ENCODE measurements at places on chromosomes 12 and 14.
A peak's percentile ranks its signal among the peaks of the same experiment; 100 is the strongest.

DNA sequence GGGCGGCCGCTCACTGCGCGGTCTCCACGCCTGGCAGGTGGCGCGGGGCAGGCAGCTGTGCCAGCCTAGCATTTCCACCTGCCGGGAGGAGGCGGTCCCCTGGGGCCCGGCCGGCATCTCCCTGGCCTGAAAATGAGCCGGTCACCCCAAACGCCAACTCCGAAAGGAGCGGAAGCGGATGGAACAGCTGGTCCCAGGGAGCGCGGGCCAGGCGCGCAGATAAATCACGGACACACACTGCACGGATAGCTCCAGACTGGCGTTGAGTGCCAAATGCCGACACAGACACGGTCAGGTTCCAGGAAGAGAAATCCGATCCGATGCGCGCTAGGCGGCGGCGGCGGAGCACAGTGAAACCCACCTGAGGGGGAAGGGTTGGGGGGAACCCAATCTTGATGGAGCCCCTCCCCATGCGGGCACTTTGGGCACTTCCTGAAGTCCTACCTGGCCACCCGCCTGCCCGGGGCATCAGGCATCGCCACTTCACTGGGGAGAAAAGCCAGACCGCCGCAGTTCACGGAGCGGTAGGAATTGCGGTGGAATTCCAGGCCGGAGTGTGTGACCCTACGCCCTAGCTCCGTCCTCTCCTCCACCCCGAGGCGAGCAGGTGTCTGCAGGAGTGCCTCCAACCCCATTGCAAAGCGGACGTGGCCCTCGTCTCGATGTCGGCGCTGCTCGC, 624 bp upstream of the PLEKHD1 start:
- peak; percentile 68 for DNase-seq

DNA sequence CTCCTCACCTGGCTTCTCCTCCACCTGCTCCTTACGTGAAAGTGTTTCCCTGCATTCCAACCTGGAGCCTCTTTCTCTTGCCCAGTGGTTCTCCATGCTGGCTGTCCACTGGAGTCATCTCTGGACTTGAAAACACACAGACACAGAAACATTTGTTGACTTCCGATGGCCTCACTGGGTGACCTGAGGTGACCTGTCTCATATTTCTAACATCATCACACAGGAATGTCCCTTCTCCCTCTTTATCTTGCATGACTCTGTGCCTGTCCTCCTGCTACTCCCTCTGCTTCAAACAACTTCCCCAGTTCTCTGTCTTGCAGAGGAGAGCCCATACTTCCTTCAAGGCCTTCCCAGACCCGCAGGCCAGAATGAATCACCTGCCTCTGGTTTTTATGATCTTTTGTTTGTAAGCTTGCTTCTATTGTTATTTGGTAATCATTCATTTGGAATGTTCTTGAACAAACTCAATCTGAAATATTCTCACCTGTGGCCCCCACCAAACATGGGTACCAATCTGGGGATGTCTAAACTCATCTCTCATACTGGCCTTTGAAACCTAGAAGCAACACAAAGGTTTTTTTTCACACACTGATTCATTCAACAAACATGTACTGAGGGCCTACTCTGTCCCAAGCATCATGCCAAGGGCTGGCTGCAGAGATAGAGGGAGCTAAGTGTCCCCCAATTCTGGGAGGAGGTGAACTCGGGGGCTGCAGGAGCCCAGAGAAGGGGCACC, 9.7 kb upstream of the RIN3 start:
- DNase-seq: no peak

GRCh38 chr12:109606320-109607028, 32.9 kb downstream of the MVK start:
- DNase-seq: no peak

DNA sequence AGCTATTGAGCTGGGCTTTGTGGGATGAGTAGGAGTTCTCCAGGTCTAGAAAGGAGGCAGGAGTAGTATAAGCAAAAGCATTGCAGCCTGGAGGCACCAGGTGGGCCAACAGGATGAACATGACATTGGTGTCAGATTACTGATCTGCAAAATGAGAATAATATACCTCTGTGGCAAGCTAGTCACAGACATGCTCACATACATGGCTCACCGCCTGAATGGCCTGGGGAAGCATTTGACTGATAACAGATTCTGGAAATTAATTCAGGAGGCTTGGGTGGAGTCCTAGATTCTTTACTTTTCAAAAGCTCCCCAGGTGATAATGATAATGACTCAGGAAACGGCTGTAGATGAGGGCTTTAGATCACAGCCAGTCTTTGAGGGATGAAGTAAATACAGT, 709 bp downstream of the TCL1B start:
- no peak for DNase-seq

DNA sequence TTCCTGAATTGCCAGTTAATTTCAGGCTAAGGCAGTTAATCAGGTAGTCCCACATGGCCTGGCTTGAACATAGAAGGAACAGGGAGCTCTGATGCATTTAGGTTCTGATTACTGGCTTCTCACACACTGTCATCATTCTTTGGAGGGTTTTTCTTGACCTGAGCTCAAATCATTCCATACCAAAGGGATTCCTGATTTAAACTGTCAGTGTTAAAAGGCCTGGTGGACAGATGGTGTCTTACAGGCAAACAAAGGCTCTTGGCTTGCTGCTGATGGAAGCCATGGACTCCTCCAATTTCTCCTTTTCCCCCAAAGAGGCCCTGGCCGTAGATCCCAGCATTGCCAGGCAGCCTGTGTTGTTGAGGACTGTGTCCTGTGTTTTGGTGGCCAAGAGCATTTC, 30.2 kb downstream of the CACNA1C start:
- no peak for DNase-seq

DNA sequence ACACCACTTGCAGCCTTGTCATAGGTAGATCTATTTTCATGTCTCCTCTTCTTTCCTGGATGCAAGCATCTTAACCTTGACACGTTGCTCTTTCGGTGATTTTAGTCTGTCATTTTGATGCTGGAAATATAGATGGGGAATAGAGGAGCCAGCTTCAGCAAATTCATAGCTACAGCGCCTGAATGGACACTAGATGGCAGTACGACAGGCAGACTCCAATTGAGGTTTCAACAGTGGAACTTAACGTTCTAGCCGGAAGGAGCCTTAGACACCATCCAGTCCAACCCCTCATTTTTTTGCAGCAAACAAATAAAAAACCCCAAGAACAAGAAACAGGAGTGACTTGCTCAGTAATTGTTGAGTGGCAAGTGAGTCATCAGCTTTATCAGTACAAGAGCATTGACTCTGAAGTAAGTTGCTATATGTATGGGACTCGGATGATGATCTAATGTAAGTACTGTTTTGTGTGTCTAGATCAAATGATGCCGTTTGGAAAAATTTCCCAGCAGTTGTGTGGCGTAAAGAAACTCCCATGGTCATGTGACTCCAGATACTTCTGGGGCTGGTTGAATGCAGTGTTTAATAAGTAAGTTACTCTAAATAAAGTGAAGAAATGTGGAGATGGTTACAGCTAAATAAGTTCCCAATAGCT, 9.0 kb downstream of the DMAC2L start:
- DNase-seq: peak; percentile 64

DNA sequence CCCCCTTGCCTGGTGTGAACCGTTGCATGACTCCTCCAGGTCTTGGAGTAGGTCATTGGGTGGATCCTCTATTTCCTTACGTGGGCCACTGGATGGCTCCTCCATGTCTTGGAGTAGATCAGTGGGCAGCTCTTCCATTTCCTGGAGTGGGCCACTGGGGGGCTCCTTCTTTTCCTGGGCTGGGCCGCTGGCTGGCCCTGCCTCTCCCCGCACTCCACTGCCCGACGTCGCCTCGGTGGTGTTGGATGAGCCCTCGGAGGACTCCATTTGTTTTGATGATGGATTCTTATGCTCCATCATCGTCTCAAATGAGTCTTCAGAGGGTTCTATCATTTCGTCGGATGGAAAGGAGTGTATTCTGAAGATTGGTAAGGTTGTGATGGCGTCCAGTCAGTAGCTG, 19.1 kb downstream of the RTL1 start:
- DNase-seq: no peak

DNA sequence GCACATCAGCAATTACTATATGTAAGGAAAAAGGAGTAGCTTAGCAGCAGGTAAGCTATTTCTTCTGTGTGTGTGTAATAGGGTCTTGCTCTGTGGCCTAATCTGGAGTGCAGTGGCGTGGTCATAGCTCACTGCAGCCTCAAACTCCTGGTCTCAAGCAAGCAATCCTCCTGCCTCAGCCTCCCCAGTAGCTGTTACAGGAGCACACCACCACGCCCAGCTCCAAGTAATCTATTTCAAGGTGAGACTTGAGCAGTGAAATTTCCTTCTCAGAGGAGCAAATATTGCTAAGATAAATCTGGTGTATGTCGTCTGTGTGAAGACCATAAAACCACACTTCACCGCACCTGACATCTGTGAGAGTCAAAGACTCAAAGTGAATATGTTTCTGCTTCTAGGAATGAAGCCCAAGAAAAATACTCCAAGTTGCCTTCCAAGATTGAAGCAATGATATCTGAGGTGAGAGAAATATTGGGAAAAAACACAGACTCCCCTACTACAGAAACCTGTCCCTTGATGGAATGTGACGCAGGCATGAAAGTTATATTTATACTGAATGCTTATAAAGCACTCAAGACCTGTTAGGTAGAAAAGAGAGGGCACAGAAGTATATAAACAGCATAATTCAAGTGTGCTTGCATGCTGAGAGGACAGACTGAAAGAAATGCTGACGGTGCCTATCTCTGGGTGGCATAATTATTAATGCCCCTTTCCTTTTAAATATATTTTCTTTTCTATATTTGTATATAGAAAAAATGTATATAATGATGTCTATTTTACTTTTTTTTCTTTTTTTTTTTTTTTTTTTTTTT, 2.5 kb upstream of the SELPLG start:
- DNase-seq: no peak

Data from adrenal gland (tissue), 19 donors.